ENCODE measurements at places on chromosomes 1 and 21.

DNA sequence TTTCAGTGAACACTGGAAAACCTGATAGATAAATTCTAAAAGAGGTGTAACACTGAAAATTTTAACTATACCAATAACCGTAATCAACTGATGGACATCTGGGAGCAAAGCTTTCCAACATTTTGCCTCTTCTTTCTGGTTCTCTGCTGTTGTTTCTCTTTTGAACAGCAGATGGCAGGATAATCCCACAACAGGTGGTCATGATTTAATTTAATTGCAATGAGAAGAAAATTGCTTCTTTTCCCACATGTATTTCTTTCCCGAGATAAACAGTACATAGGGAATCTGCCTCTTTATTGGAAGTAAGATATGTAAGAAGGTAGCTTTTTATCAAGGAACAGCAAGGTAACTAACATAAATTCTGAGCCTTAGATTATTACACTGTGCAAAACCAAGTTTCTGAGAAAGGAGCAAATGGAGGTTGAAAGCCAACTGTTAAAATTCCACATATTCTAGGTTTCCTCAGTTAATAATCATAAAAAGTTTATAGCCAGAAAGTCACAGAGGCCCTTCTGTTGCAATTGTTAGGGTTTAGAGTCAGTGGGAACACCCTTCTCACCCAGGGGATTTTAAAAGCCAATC, 72.9 kb downstream of the RPS6KA1 start:
- peak; percentile 67 for DNase-seq

- no peak for DNase-seq
Observed at GRCh38 chr1:20207546-20207945, 21.2 kb upstream of the PLA2G2C start.

- no peak for DNase-seq
Observed at GRCh38 chr1:18948048-18948912, 8.2 kb downstream of the IFFO2 start.

DNA sequence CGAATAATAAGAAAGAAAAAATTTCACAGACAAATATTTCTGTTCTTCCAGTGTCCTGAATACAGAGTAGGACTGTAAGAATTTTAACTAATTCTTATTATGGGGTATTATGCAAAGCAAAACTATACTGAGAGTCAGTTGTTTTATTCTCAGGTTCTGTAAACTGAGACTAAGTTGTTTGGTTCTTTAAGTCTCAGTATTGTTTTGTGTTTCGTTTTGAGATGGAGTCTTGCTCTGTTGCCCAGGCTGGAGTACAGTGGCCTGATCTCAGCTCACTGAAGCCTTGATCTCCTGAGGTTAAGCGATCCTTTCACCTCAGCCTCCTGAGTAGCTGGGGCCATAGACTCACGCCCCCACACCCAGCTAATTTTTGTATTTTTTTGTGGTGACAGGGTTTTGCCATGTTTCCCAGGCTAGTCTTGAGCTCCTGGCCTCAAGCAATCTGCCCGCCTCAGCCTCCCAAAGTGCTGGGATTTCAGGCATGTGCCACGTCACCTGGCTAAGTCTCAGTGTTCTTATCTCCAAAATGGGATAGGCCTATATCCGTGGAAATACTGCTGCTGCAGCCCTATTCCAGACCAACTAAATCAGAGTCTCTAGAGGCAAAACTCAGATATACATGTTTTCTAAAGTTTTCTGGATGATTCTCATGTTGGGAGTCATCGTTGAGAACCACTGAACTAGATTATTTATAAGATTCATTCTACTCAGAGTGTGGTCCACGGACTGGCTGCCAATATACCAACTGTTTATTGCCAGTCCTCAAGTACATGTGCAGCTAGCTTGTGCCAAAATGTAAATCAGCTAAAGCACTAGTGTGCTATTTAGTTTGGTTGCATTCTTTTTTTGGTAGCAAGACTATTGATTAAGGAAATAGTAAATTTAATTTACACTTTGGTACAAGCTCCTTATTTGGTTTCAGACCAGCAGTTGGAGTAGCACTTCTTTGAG, 116.6 kb downstream of the HS2ST1 start:
- DNase-seq, result no peak

- DNase-seq, result no peak
Observed at GRCh38 chr1:34984435-34984792, 733 bp downstream of the TMEM35B start.

DNA sequence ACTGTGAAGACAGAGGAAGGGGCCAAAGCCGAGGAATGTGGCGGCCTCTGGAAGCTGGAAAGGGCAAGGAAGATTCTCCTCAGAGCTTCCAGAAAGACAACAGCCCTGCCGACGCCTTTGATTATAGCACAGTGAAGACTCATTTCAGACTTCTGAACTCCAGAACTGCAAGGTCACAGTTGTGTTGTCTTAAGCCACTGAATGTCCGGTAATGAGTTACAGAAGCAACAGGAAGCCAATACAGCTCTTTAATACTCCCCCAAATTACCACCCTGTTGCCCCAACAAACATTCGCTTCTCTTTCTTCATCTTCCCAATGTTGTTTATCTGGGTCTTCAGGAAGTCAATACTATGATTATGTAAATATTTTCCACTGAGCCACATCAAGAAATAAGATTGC, 44.0 kb downstream of the ETS2 start:
- no peak for DNase-seq

DNA sequence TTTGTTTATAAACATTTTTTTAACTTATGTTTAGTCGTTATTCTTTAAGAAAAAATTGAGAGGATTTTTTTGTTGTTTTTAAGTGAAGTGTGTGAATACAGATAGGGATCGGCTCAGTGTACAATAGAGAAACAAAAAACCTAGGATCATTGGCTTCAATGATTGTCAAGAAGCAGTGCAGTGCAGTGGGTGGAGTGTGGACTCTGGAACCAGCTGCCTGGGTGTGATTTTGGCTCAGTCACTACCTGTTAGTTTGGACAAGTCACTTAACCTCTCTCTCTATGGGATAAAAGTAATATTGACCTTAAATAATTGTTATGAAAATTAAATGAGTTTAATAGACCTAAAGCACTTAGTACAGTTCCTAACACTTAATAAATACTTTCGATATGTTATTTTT, 41.3 kb downstream of the SCCPDH start:
- no peak for DNase-seq

DNA sequence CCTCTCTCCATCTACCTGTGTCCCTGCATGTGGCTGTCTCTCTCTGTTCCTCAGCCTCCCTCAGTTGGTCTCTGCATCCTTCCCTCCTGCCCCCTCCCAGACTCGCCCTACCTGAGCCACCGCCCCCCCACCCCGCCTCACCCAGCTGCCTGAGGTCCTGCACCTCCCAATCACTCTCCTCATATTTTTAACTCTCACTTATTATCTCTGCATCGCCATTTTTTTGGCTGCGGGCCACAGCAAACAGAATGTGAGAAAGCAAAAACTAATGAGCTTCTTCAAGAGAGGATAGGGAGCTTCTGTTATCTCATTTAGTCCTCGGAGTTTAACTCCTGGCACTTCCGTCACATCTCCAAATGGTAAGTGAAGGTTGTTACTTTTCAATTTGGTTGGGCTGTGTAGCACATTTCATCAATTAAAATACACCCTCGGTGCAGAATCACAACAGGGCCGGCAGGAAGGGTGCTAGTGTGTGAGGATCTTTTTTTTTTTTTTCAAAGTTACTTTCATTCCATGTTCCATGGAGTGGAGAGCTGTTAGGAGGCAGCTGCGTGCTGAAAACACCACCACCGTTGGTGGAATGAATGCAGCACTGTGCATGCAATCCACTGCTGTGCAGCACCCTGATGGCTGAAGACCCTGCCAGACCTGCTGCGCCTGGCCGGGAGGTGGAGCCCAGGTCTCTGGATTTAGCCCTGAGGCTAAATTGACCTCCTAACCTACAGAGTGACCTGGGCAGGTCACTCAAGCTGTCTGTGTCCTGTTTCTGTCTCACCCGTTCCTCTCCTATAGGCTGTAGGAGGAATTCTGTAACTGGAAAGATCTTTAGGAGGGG, 157.2 kb upstream of the NFIA start:
- DNase-seq, result no peak

DNA sequence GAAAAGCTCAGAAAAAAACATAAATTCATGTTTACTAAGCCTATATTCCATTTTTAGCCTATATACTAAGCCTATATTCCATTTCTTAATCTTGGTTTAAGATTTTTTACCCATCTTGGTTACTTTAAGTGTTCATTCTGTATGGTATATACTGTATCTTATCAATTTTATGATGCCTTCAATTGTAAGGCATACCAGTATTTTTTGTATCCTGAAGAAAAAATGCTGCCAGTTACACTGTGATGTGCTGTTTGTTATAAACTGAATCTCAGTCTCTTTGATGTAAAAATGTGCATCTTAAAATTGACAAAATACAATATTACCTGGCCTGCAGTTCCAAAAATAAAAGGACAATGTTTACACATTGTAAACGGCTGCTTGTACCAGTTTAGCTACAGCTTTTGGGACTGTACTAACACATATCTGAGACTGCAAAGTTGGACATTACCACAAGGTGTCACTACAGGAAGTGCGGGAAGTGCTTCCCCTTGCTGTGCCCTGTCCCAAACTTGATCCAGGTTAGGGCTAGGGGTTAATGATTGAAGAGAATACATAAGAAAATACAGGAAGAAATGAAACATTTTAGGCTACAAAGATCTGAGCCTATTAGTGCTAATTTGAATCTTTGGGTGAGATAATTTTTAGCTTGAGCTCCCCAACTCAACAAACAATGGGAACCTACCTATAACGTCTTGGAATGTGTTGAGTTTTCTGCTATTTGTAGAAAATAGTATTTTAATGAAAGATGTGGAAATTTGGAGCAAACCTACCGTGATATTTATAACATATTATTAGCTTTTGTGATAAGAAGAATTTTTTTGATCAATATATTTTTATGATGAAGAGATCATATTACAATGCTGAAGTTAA, 108.9 kb downstream of the LBR start:
- peak; percentile 4 for DNase-seq

GRCh38 chr1:93672069-93672468, 9.6 kb downstream of the BCAR3 start:
- DNase-seq, result no peak

DNA sequence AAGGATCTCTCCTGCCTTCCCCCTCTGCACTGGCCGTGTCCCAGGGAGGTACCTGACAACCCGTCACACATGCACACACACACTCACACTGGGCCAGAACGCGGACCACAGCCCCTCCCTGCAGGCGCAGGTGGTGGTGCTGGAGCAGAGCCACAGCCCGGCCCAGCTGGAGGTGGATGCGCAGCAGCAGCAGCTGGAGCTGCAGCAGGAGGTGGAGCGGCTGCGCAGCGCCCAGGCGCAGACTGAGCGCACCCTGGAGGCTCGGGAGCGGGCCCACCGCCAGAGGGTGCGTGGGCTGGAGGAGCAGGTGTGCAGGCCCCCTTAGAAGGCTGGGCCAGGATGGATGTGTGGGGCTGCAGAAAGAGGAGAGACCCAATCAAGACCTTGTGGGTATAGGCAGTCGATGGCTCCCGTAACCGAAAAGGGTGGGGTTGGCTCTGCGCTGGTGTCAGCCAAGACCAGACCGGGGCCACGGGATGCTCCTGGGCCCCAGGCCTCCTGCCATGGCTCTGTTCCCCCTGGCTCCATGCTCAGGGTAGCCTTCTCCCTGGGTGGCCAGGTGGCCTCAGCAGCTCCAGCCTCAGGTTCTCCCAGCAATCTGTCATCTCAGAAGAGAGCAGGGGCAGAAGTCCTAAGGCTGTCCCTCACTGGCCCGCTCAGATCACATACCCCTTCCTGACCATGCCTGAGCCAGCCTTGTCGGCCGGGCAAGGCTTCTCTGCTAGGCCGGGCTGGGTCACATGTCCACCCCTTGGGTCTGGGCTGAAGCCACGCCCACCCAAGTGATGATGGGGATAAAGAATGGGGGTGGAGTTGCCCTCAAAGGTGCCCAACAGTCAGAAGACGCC, 8.9 kb downstream of the MFAP2 start:
- DNase-seq, result no peak

DNA sequence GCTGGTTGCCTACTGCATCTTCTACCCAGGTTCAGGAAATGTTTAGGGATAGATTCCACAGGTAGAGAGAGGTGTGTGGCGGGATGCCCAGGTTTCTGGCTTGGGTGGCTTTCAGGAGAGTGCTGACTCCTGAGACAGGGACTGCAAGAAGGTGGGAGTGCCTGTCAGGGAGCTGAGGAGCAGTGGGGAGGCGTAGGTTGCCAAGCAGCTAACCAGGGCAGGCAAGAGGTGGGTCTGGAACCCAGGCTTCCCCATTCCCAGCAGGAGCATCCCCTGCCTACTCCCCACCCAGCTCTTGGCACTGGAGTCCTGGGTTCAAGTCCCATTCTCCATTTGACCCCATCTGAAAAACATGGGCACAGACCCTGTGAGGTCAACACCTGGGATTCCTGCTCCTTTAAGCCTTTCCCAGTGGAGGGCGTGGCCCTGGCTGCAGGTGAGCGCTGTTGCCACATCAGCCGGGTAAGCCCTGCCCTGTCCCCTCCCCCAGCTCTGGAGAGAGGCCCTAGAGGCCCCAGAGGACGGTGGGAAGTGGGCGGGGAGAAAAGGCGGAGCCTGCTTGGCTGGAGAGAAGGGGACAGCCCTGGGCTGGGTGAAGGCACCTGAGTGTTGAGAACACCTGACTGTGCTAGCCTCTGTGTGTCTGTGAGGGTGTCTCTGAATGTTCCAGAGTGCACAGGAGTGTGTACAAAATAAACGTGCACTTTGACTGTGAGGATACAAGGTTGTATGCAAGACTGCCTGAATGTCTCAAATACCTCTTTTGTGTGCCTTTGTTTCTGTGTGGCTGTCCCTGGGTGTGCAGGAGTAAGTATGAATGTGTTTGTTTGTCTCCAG, 14.0 kb upstream of the SYNC start:
- peak; percentile 36 for DNase-seq

- no peak for DNase-seq
Observed at GRCh38 chr1:28716336-28716735, 20.4 kb upstream of the YTHDF2 start.

GRCh38 chr21:22516230-22516629, 1518.0 kb downstream of the NCAM2 start:
- peak; percentile 65 for DNase-seq

DNA sequence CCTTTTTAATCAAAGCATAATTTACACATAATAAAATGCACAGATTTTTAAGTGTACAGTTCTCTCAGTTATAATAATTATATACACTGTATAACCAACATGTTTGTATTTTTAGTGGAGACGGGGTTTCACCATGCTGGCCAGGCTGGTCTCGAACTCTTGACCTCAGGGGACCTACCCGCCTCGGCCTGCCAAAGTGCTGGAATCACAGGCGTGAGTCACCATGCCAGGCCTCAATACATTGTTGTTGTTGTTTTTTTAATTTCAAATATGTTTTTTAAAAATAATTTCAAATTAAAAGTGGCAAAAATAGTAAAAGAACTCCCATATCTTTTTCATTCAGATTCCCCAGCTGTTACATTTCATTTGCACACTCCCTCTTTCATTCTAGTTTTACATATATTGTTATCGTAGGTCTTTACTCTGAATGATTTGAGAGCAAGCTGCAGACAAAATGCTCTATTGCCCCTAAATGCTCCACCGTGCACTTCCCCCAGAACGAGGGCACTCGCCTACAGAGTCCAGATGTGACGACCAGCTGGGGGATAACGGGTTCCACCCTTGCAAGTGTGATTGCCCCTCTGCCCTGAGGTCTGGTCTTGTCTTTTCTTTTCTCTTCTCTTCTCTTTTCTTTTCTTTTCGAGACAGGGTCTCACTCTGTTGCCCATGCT, 19.2 kb upstream of the RD3 start:
- no peak for DNase-seq

Data from HL-60 (cell line).